ENCODE measurements at places on chromosomes 1 and 21. TPM values are rescaled to one million over a fixed set of nuclear protein-coding genes. Genes with fewer than 3 reads are reported as not detected.

Gene CDC42BPA
- total RNA-seq: 25.2 TPM

DNA sequence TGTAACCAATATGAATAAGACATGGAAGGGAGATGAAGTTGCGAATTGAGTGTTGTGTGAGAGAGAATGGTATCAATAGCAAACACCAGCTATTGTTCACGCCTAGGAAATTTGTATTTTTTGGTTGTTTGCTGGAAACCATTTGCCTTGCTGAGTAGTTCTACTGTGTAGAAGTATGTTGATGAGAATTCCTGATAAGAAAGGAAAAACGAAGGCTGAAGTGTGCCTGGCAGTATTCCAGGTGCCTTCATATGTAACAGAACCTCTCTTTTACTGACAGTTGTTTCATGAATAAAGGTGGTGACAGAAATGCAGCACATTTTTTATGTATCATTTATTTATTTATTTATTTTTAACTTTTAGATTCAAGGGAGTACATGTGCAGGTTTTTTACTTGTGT is 79.5 kb downstream of the SDCCAG8 start:
- no peak for DNase-seq

DNA sequence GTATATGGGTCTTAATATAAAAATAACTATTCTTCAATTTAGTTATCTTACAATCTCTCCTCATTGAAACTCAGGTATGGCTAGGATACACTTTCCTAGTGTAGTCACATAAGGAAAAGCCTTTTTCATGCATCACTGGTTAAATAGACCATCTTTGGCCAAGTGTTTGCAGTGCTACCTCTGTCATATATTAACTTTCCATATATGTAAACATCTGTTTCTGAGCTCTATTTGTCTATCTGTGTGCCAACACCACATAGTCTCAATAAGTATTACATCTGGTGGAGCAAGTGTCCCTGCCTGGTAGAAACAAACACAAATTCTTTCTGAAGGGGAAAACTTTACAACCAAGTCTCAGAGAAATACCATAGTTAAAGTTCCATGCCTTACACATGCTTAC is 134.6 kb downstream of the TSEN15 start:
- no peak for DNase-seq

Gene GTF2B
- 16.8 TPM for total RNA-seq

Gene RGS7
- 1.2 TPM for total RNA-seq
